ENCODE measurements at places on chromosomes 11 and 22.

DNA sequence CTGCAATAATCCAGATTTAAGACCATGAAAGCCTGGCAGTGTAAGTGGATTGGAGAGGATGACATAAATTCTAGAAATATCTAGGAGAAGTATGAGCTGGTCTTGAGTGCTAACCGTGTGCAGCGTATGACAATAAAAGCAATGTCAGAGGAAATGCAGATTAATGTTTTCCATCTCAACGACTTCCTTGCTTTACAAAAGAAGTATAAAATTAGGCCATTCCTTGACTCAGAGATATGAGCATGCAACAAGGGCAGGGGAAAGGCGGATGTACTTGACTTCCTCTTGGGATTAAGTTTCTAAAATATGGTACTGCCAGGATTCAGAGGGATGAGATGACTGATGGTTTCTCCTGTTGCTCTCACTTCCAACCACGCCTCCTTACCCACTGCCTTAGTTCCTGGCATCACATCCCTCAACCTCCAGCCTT, 32.3 kb downstream of the ADAMTS15 start:
- no peak for DNase-seq

GRCh38 chr11:5304046-5304445, 2.3 kb upstream of the OR51B4 start:
- DNase-seq, result no peak

DNA sequence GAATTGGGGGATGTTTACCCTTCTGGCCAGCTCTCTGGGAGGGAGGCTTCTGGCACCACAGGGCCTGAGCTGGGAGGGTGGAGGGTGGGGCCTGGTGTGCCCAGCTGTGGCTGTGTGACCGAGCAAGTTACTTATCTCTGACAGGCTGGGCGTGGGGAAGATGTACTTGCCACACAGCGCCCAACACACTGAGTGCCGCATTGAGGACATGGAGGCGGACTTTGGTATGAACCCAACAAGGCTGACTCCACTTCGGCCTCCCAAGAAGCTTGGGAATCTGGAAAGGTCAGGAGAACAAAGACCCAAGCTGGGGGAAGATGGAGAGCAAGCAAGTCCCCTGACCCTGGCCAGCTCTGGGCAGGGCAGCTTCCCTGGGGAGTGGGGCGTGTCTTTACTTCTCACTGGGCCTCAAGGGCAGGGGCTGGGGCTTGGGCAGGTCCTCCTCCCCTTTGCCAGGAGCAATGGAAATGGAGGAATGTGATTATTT, 2.4 kb upstream of the MGAT3 start:
- DNase-seq, result no peak

DNA sequence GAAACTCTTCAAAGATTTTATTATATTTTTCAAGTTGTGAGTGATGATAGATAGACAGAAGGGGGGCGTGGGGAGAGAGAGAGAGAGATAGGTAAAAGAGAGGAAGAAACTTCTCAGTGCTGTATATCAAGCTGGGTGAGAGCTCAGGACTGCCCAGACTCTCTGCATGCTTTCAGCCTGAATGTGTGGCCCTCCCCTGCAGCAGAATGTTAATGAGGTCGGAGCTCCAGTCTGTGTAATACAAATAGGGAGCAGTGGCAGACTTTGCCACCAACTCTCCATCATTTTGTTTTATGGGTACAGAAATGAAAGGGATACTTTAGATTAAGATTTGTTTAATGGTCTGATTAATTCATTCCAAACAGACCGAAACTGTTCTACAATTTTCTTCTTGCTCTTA, 752.8 kb downstream of the OPCML start:
- no peak for DNase-seq

GRCh38 chr22:17483688-17484372, 79.5 kb upstream of the SLC25A18 start:
- DNase-seq, result no peak

DNA sequence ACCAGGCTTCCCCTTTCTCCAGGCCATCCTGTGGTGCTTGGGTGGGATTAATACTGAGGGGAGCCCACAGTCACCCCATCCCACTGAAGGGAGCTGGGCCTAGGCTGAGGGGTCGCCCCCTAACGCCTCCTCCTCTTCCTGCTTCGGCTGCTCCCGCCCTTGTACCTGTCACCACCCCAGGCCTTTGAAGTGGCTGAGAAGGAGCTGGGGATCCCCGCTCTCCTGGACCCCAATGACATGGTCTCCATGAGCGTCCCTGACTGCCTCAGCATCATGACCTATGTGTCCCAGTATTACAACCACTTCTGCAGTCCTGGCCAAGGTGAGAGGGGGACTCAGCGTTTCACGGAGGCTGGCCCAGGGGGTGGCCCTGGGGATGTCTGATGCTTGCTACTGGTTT, 6.1 kb downstream of the MICALL1 start:
- no peak for DNase-seq

GRCh38 chr22:19360862-19361261, 69.3 kb upstream of the CLTCL1 start:
- DNase-seq, result no peak

- no peak for DNase-seq
These were observed 67.5 kb upstream of the CCDC179 start for GRCh38 chr11:22927793-22928192.

- no peak for DNase-seq
These were observed 499 bp downstream of the ATL3 start for GRCh38 chr11:63670433-63671321.

DNA sequence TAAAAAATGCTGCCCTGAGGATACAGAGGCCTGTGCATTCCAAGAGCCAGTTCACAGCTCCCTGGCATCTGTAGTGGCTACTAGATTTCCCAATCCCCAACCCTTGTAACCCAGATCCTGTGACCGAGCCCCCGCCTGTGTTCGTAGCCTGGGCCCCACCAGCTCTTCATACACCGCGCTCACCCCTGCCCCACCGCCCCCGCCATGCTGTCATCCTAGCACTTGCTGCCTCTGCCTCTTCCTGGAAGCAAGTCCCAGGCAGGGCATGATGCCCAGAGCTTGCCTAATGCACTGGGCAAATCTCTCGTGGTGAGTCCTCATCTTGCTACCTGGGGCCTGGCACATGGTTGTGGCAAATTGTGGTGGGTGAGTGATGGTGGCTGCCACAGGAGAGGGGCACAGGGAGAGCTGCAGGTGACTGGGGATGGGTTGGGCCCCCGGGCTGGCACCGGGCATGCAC, 7.1 kb downstream of the MGAT3 start:
- no peak for DNase-seq

- no peak for DNase-seq
These were observed 1.2 kb downstream of the NDUFC2 start for GRCh38 chr11:78078218-78079167.

GRCh38 chr11:4714300-4714699, 9.7 kb downstream of the MMP26 start:
- no peak for DNase-seq

- no peak for DNase-seq
These were observed 15.0 kb upstream of the WT1 start for GRCh38 chr11:32450372-32450771.

GRCh38 chr11:117646411-117646810, 150.6 kb downstream of the DSCAML1 start:
- no peak for DNase-seq

- peak; percentile 50 for DNase-seq
These were observed 11.0 kb downstream of the CRELD2 start for GRCh38 chr22:49929211-49929979.

DNA sequence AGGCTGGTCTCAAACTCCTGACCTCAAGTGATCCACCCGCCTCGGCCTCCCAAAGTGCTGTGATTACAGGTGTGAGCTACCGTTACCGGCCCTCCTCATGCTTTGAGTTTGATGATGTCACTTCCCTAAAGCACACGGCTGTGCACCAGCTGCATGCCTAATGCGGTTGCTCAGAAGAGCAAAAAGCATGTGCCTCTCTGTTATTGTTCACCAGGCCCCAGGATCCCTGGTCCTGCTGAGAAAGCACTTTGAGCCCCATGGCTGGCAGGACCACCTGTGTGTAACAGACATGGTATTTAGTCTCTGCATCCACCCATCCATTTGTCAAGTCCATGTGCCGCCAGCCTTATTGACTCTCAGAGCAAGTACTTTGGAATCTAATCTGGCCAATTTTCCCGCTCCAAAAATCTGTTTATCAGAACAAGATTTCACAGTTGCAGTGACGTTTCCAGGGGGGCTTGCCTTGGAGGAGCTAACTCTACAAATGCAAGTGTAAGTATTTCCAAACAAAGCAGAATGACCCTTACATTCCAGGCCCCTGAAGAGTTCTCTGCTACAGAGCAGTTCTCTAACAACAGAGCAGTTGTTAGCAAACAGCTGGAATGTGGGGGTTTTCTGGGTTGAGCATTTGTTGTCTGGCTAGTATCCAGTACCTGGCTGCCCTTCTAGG, 89.4 kb downstream of the LDLRAD3 start:
- no peak for DNase-seq

DNA sequence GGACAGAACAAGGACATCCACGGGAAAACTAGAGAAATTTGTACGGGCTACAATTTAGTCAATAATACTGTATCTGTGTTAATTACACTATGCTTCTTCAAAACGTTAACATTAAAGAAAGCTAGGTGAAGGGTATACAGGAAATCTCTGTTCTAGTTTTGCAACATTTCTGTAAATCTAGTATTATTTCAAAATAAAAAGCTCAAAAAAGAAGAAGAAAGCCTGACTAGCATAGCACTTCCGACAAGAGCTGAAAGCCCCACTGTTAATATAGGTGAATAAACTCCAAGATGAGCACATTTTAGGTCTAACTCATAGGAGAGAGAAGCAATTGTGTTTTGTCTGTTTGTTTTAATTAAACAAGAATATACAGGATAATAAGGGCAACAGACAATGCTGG, 299.7 kb downstream of the TTC28 start:
- DNase-seq, result no peak

DNA sequence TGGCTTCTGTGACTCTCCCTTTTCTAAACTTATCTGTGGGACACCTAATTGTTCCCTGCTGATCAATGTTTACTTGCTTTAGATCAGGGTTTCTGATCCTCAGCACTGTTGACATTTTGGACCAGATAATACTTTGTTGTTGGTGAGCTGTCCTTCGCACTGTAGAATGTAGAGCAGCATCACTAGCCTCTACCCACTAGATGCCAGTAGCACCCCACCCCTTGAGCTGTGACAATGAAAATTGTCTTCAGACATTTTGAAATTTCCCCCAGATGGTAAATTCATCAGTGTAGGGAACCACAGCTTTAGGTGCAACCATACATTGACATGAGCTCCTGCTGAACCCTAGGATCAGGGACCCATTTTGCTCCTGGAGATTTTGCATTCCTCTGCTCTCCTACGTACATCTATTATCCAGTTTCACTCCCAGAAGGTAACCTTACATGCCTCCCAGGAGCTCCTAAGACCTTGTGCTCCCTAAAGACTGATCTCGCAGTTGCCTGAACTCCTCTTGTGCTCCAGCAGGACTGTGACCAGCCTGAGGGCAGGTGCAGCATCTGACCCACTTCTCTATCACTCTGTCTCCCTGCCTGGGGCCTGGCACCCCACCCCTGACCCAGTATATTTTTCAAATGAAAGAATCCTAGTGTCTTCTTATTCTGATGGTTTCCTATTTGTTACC, 107.8 kb downstream of the FAR1 start:
- DNase-seq, result peak; percentile 18

DNA sequence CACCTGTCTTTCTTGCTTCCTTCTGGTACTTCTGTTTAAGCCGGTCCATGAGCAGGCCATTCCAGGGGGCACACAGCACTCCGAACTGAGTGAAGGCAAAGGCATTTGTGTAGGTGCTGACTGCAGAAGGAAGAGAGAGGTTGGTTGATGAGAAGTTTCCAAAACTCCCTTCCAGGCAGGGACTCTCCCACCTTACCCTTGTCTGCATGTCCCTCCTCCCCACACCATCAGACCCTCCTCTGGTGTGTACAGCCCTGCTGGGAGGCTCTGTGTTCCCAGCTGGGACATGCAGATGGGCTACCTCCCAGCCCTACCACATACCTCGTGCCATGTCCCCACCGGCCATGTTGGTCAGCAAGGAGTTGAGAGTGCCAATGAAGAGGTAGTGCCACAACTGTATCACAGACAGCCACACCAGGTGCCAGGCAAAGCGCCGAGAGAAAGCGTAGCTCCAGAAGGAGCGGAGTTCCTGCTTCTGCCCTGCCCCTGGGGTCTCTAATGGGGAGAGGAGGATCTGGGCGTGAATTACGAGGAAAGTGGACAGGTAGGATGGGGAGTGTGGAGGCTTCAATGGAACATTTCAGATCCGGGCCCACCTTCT, 12.2 kb downstream of the SLC43A3 start:
- DNase-seq, result no peak

DNA sequence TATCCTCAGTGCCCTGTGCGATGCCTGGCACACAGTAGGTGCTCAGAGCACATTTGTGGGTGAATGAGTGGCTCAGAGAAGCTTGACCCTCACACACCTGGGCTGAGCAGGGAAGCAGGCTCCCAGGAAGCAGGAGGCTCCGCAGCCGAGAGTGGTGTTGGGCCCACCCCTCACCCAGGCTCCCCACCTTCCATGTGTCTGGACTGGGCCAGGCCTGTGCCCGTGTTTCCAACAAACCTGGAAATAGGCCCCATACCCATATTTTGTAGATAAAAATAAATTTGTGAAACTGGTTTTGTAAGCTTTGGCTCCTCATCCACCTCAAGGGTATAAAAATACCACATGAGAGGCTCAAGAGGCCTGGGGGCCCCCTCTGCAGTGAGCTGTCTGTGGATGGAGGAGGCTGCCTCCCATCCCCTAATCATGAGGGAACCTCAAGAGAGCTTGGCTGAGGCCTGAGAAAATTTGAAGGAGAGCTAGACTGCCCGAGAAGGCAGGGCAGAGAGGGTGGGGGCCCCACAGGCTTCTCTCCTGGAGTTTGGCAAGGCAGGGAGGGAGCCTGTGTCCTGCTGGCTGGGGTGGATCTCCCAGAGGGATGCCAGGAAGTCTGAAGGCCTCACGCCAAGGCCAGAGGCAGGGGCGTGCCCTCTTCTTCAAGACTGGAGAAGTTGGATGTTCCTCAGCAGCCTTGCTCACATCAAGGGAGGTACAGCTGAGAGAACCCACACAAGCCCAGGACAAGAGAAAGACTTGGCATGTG, 147.0 kb upstream of the NECTIN1 start:
- no peak for DNase-seq

DNA sequence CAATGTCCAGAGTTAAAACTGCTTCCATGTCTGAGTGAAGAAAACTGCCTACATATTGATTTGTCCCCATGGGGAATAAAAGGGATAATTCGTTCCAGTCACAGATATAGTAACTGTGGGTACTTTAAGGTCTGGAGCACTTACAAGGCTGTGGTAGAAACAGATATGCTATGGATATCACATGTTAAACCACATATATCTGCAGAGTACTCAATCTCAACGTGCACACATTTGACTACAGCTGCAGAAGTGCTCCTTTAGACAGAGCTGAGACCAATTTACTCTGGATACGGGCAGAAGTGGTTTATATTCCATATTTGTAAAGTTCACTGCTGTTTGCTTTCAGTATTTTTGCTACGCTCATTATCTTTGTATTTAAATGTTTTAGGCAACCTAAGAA, 9.7 kb upstream of the MS4A2 start:
- no peak for DNase-seq

DNA sequence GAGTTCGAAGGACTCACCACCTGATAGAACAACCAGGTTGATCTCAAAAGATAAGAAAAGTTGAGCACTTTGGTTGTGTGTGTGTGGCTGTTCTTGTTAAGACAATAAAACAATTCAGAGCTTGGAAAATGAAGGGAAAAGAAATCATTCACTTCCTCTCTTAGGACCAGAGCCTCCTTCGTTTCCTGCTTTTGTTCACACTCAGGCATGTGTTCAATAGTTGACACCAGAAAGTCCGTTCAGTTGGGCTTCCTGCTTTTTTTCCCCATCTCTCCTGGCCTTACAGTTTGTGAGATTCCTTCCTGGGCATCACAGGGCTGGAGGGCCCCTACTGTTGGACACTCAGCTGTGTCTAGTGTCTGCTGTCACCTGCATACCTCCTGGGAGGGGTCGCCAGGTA, 48.0 kb downstream of the TSPAN18 start:
- DNase-seq, result no peak
